ENCODE measurements at places on chromosomes 2 and 18. TPM values are rescaled to one million over a fixed set of nuclear protein-coding genes. Genes with fewer than 3 reads are reported as not detected.

ASB18 gene
- total RNA-seq, result not detected

TMEM178A gene
- total RNA-seq, result 0.25 TPM

CNGA3 gene
- total RNA-seq, result not detected

TWSG1 gene
- total RNA-seq, result 4.2 TPM

TTL gene
- total RNA-seq, result 8.7 TPM

CIB4 gene
- not detected for total RNA-seq

IAH1 gene
- 48.2 TPM for total RNA-seq

TACR1 gene
- total RNA-seq, result 0.08 TPM

ST6GAL2 gene
- not detected for total RNA-seq

GDF7 gene
- total RNA-seq, result not detected

Data from CD8-positive, alpha-beta T cell (primary cell).